ENCODE measurements at places on chromosomes 11 and 22.

GRCh38 chr11:121890946-121891515 lies 225.0 kb downstream of the BLID start:
- no peak for DNase-seq

DNA sequence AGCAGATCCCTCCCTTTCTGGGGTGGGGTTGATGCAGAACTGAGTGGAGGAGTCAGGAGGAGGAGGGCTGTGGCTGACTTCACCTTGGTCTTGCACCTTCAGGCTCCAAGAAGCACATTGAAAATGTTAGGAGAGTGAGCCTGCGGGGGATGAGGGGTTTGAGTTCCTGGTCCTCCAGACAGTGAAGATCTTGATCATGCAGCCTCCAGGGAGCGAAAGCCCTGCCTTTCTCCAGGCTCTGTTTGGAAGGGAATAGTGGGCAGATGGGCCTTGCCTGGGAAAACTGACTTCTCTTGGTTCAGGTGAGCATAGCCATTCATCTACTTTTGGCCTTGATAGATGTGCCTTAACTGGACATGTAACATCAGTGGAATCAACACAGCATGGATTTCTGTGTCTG lies 267.6 kb upstream of the B3GAT1 start:
- no peak for DNase-seq

GRCh38 chr11:96152623-96153022 lies 190.4 kb downstream of the MAML2 start:
- DNase-seq, result no peak

DNA sequence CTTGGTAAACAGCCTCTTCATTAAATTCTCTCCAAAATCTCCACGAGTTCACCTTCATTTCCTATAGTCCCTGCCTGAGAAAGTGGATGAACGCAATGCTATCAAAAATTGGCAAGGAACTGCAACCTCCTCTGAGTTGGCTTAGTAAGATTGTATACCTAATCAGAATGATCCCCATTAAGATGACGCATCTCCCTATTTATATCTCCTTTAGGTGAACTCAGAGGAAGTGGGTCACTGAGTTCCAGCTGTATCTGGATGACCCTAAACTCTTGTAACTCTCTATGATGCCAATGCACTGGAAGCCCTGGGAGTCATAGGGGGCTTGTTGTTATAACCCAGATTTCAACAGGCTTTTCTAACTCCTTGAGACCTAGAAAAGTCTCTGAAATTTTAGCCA lies 48.2 kb downstream of the OR10A6 start:
- no peak for DNase-seq

DNA sequence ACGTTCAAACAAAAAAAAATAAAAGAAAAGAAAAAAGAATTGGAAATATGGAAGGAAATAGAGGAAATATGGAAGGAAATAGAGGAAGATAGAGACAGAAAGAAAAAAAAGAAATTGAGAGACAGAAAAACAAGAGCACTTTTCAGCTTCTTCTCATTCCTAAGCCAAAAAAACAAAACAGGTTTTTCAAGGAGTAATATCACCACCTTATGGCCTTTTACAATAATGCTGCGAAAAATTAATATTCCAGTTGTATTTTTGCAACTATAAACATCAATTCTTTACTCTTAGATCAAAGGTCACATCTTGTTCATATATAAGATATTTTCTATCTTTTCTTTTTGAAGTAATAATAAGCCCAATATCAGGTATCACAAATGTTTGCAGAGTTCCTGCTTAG lies 328.3 kb downstream of the FAT3 start:
- DNase-seq, result no peak

DNA sequence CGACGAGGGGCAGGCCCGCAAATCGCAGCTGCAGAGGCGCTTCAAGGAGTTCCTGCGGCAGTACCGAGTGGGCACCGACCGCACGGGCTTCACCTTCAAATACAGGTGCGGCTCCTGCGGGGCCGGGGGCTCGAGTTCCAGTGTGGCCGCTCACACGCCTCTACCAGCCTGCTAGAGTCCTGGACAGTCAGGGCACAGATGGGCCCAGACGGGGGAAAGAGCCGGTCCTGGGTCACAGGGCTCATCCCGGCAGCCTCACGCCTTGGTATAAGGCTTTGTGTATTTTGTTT lies 506 bp downstream of the MCM5 start:
- DNase-seq, result peak; percentile 52

DNA sequence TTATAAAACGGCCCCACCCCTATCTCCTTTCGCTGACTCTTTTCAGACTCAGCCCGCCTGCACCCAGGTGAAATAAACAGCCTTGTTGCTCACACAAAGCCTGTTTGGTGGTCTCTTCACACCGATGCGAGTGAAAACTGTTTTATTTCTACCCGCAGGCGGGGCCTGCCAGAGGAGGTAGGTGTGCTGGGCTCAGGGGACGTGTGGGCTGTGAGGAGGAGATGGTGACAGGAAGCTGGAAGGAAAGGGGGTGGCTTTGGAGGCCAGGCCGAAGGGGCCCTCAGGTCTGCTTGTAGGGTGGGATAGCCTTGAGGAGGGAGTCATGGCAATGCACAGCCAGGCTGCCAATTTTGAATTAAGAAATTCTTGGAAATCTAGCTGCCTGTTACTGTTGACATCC lies 21.3 kb upstream of the KRTAP5-7 start:
- DNase-seq, result no peak

- DNase-seq, result no peak
Observed at GRCh38 chr11:130163346-130164220, 4.0 kb downstream of the ST14 start.

DNA sequence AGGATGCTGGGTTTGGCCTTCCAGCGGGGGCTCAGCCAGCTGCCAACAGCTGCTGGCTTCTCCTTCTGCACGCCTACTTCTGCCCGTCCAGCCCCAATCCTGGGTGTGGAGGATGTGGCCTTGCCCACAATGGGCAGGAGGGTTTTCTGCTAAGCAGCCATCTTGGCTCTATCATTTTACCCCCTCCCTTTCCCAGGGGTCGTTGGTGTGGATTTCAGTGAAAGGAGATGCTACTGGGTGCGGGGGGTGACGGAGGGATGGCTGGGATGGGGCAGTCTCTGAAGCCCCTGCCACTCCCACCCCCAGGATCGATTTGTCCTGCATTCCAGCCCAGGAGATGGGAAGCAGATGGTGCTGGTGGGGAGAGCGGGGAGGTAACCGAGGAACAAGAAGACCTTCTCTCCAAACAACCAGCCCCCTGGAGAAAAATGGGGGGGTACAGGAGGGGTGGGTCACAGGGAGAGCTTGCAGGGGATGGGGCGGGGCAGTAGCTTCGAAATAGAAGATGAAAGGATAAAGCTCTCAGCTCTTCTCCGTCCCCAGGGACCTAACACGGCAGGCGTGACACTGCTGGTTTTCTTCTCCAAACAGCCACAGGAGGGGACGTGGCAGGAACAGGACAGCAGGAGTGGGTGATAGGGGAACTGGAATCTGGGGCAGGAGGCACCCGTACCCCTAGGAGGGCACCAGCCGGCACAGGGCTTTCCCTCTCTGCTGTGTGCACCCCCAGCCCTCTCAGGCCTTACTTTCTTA lies 68.9 kb downstream of the NECTIN1 start:
- no peak for DNase-seq

DNA sequence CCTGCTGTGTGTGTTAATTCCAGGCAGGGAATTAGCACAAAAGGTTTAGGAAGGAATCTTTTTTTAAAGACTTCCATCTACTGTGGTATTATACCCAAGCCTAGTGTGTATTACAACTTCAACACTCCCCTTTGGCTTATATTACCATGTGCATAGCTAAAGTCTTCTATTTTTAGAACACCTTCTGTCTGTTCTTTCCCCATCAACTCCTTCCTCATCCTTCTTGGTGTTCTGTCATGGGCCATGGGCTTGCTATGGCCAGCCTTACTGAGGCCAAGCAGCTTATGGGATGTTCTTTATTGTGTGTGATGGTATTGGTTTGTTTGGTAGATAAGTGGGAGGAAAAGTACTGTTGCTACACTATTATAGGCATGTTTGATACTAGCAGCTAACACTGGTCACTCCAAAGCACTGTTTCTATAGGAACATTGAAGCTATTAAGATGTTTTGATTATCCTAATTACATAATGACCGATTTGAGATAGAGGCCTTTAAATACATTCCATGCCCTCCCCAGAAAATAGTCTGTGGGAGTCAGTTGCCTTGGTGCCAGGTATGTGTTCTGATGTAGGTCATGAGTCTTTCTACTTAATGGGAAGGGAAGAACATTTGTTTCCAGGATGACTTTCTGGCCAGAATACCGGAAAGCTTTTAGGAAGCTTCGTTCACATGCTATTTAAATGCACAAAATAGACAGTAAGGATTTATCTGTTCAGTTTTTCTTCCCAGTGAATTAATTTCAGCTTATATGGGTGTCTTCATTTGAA lies 16.5 kb downstream of the MCAM start:
- peak; percentile 44 for DNase-seq

DNA sequence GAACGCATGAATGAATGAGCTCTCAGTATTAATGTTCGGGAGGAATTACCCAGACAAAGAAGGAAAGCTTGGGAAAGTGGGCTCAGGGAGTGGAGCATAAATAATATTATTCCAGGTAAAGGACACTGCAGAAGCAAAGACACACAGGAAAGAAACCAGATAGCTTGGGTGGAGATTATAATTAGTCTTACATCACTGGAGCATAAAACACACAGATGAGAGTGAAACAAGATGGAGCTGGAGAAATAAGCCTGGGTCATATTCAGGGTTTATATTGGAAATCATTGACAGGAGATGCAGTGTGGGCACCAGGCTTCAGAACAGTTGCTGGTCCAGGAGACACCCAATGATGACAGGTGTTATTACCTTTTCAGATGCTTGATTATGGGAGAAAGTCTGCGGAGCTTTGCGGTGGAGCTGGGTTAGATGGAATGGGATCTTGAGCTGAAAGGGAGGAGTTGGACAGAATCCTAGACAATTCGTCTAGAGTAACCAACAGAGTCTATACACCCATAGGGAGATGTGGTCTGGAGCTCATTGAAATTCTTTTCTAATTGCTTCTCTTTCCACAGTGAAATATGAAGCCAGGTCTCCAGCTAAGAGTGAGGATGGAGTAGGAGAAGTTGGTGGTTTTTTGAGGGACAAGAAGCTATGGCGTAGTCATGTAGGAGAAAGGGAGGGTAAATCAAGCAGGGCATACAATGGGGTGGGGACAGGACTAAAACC lies 227.2 kb downstream of the FAM76B start:
- DNase-seq, result no peak

DNA sequence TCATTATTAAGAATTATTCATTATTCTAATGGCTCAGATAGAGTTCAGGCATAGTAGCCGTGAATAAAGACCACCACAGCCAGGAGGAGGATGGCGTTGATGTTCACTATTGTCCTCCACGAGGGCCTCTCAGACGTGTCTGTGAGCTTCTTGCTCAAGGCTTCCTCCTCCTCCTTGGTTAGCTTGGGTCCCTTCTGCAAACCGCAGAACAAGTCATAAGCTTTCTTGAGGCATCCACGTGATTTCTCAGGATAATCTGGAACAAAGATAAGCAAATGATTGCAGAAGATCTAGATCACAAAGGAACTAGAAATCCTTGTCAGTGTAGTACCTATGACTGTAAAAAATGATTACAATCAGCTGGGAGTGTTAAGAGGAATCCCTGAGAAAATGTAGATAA lies 13.6 kb upstream of the RFPL2 start:
- no peak for DNase-seq

- DNase-seq, result no peak
Observed at GRCh38 chr22:45896153-45896951, 80.6 kb downstream of the WNT7B start.

- DNase-seq, result no peak
Observed at GRCh38 chr11:31912808-31913207, 101.7 kb upstream of the PAX6 start.

GRCh38 chr11:110147962-110148709 lies 54.9 kb downstream of the ZC3H12C start:
- no peak for DNase-seq

DNA sequence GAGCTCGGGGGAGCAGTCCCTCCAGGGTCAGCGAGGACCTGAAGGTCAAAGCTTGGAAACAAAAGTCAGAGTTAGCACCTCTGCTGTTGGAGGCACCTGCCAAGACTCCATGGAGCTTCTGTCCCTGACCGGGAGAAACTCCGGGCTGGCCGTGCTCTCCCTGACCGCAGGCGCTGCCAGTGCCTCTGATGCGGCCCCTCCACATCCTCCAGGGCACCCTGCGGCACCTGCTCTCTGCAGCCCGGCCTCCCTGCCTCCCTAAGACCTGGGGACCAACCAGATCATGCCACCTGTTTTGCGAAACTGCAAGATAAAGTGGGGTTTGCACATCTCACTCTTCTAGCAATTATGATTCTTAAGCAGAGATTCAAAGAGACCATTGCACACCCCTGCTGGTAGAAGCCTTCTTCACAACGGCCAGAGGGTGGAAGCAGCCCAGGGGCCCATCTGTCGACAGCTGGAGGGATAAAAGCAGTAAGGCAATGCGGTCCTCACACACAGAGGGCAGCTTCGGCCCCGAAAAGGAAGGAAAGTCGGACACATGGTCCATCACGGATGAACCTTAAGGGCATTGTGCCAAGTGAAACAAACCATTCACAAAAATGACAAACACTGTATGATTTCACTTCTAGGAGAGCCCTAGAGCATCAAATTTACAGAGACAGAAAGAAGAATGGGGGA lies 477.1 kb downstream of the BRD1 start:
- DNase-seq, result no peak

- DNase-seq, result peak; percentile 36
Observed at GRCh38 chr11:84089072-84090057, 803.2 kb upstream of the CCDC90B start.

- no peak for DNase-seq
Observed at GRCh38 chr22:28017859-28018258, 98.8 kb upstream of the PITPNB start.

DNA sequence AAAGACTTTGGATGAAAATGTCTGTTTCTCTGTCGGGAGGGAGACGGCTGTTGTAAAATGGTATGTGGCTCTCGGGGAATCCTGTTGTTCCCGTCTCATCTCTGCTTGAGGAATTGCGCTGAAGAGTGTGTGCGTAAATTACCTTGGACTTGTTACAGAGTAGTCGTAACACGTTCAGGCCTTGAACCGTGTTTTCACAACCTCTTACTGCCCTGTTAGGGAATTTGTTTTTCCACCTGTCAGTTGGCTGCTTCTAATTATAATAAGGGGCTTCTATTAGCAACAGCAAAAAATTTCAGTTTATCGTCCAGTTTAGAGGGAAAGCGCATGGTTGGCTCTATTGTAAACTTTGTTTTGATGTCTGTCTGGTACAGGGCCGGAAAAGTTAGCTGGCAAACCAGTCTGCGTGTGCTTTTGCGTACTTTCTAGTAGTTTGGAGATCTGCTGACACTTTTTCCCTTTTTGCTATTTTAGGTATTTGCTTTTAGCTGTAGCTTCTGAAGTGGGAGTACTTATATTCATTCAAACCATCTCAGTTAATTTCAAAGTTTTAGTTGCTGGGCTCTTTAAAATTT lies 1.5 kb downstream of the HIPK3 start:
- DNase-seq, result no peak

All from SK-N-SH (cell line).